Activated effector memory CD4-positive, alpha-beta T cell treated with anti-CD3 and anti-CD28 coated beads, Interleukin-2, amount 50 U/mL, for 16 hours (primary cell): ENCODE measurements at places on chromosomes 11 and 22.

GRCh38 chr11:12862696-12863469, 146.2 kb upstream of the RASSF10 start:
- no peak for DNase-seq

DNA sequence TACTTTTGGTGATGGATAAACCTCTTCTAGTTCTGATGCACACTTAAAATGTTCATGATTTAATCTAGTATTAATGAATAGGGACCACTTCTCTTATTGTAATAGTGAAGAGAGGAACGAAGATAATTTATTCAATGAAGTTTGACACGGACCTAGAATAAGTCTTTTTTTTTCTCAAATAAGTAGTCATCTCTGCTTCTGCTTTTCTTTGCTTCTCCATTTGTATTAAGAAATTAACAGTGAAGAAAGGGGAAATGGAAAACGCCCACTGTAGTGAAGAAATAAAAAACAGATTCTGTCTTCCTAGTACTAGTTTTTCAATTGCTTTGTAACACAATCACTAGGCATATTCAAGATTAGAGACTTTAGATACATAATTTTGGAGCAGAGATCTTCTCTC, 73.0 kb downstream of the CD44 start:
- no peak for DNase-seq

- no peak for DNase-seq
Observed at GRCh38 chr22:45462034-45462655, 40.5 kb upstream of the FBLN1 start.

GRCh38 chr11:111550258-111550657, 9.7 kb downstream of the LAYN start:
- no peak for DNase-seq

- no peak for DNase-seq
Observed at GRCh38 chr22:25083056-25083806, 116.4 kb upstream of the CRYBB3 start.

- DNase-seq: no peak
Observed at GRCh38 chr11:65185869-65186341, 4.2 kb downstream of the CAPN1 start.

DNA sequence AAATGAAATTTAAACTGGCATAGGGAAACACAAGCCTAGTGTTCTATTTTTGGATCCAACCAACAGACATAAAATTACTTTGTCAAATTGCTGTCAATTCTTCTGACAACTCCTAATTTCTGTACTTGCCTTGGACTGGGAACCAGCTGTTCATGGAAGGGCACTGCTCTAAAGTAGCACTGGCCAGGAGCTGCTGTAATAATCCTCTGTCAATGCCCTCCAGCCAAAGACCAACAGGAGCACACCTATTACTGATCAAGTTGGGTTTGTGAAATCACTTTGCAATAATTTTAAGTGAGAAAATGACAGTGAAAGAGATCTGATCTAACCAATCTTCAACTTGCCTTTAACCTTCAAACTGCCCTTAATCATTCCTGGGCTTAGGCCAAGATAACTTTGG, 18.9 kb upstream of the TMEM123 start:
- no peak for DNase-seq

- DNase-seq: peak; percentile 84
Observed at GRCh38 chr22:20549232-20549841, 41.9 kb downstream of the MED15 start.

DNA sequence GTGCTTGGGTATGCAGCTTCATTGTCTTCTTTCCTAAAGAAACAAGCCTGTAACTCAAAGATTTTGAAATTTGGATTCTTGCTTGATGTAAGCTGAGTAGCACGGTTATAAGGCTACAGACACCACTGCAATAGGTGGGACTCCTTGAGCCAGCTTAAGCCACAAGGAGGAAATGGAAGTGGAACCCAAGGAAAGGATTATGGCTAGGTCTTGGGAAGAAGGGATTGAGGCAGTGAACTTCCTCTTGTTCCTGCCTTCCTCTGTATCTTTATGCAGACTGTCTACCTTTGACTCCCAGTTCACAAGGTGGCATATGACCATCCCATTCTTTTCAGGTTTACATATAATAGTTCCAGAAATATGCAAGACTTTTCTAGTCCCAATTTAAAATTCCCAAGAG, 72.3 kb downstream of the BDNF start:
- DNase-seq: no peak
